ENCODE measurements at places on chromosomes 1 and 21. TPM values are rescaled to one million over a fixed set of nuclear protein-coding genes. Genes with fewer than 3 reads are reported as not detected.
A peak's percentile ranks its signal among the peaks of the same experiment; 100 is the strongest.

- DNase-seq = no peak
Measured at GRCh38 chr21:45508607-45509565, 33.4 kb downstream of the SLC19A1 start.

Gene SMYD3
- 42.4 TPM for total RNA-seq

Gene GJA9
- not detected for total RNA-seq

Gene FABP3
- total RNA-seq = 20.2 TPM

- DNase-seq = no peak
Measured at GRCh38 chr1:202810193-202810614, 550 bp upstream of the PCAT6 start.

Gene PRDX1
- total RNA-seq = 228 TPM

GRCh38 chr1:175173531-175173930, 19.0 kb downstream of the KIAA0040 start:
- DNase-seq = no peak

DNA sequence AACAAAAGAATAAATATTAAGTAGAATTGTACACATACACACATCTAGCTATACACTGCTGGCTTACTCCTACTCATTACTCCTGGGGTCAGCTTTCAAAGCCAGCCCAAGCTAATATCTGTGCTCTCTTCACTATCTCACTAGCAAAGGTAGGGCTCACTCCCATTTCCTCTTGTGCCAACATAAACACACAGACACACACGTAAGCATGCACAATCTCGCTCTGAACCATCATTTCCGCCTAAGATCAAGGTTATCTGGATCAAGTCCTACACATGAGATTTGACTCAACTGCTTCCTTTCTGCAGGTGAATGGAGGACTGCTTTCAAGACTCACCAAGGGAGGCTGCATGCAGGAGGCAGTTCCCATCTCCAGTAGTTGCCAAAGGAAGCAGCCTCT, 28.8 kb upstream of the MTMR11 start:
- DNase-seq = no peak

DNA sequence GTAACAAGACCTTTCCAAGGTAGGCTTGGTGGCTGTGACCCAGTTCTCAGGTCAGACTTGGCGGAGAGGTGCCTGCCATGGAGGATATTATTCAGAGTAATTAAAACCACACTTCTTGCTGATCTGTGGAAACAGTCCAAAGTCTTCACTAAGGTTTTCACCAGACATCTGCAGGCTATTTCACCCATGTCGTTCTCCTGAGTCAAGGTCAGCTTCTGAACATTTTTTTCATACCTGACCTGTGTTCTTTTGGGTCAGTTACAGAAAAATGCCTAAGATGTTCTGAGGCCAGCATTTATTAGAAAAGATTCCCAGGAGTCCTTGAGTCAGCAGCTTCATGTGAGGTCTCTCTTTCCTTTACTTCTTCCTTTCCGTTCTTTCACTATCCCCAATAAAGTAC, 54.9 kb downstream of the RGL1 start:
- no peak for DNase-seq

GRCh38 chr1:15154480-15155036, 1.0 kb downstream of the TMEM51 start:
- DNase-seq = peak; percentile 85

Gene MSH4
- 0.46 TPM for total RNA-seq

Gene CCDC181
- 2.1 TPM for total RNA-seq

- DNase-seq = no peak
Measured at GRCh38 chr21:40531431-40532110, 315.4 kb downstream of the DSCAM start.

GRCh38 chr1:189682591-189682990, 795.1 kb downstream of the BRINP3 start:
- no peak for DNase-seq

Gene LCE1D
- not detected for total RNA-seq
